ENCODE measurements at places on chromosomes 4 and X. TPM values are rescaled to one million over a fixed set of nuclear protein-coding genes. Genes with fewer than 3 reads are reported as not detected.
A peak's percentile ranks its signal among the peaks of the same experiment; 100 is the strongest.

The FTSJ1 gene
- 12.6 TPM for total RNA-seq

The TMEM154 gene
- 0.64 TPM for total RNA-seq

DNA sequence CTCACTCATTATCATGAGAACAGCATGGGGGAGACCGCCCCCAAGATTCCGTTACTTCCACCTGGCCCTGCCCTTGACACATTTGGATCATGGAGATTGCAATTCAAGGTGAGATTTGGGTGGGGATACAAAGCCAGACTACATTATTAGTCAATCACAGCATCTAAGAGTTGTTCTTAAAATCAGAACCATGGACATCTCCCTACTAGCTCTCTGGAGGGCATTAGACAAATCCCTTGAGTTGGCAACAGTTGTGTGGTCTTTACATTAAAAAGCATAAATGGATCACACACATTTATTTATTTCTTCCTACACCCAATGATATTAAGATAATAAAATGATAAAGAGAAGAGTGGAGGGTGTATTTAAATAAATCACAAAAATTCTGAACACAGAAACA lies 262.8 kb upstream of the VCX start:
- H3K27me3 ChIP-seq = no peaks in the 10 kb centered on the region
- DNase-seq = no peak
- no peaks in the 10 kb centered on the region for H3K4me1 ChIP-seq
- H3K4me3 ChIP-seq = no peak overlapping the region
- no peak overlapping the region for H3K27ac ChIP-seq

DNA sequence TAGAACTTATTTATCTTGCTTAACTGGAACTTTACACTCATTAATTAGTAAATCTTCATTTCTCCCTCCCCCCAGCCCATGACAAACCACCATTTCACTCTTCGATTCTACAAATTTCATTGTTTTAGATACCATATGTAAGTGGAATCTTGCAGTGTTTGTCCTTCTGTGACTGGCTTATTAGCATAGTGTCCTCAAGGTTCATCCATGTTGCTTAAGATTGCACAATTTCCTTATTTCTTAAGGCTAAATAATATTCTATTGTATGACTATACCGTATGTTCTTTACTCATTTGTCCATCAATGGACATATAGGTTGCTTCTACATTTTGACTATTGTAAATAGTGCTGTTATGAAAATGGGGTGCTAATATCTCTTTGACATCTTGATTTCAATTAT lies 24.5 kb upstream of the RNF212 start:
- H3K36me3 ChIP-seq = no peaks in the 10 kb centered on the region
- peak overlapping the region; percentile 16 for H3K4me3 ChIP-seq
- no peak for DNase-seq
- no peaks in the 10 kb centered on the region for H3K4me1 ChIP-seq
- no peak overlapping the region for H3K27ac ChIP-seq

- no peaks in the 10 kb centered on the region for H3K36me3 ChIP-seq
- H3K4me3 ChIP-seq = no peak overlapping the region
- H3K27me3 ChIP-seq = no peaks in the 10 kb centered on the region
These were observed 44.5 kb upstream of the SCML1 start for GRCh38 chrX:17692709-17693346.
